Fibroblast of the conjunctiva (primary cell): ENCODE measurements at places on chromosomes 12 and 14.

- DNase-seq = peak; percentile 29
Observed at GRCh38 chr12:15688202-15688736, 100.9 kb downstream of the EPS8 start.

- DNase-seq = no peak
Observed at GRCh38 chr12:66132408-66132807, 1.9 kb upstream of the LLPH start.

GRCh38 chr14:78086342-78086741 is 83.8 kb upstream of the NRXN3 start:
- DNase-seq = no peak

DNA sequence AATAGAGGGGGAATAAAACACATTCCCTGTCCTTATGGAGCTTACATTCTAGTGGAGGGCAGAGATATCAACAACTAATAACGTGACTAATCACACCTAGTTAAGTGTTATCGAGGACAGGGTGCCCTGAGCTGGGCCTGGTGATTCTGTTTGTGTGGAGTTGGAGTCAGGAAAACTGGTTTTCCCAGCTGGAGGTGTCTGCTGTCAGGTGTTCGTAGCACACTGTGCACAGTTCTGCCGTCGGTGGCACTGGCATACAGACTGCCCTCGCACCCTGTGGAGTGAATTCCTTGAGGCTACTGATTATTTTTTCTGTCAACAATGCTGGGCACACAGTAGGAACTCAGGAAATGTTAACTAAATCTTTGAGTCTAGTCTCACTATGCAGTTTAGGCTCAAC is 900 bp upstream of the MTERF2 start:
- DNase-seq = no peak

GRCh38 chr12:114248527-114248926 is 157.4 kb downstream of the TBX5 start:
- no peak for DNase-seq

GRCh38 chr14:35556548-35556947 is 22.6 kb downstream of the INSM2 start:
- no peak for DNase-seq

DNA sequence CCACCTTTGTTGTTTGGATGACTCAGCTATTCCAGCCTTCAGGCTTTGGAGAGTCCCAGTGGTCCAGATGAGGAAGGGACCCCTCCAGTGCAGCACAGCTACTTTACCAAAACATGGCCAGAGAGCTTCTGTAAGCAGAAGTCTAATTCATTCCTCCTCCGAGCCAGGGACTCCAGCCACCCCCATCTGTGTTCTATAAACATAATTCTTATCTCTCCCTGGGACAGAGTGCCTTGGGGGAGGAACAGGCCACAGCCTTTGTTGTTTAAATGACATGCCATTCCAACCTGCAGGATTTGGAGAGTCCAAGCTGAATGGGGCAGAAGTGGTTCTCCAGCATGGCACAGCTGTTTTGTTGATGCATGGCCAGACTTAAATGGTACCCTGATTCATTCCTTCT is 994.0 kb downstream of the TRHDE start:
- DNase-seq = no peak

DNA sequence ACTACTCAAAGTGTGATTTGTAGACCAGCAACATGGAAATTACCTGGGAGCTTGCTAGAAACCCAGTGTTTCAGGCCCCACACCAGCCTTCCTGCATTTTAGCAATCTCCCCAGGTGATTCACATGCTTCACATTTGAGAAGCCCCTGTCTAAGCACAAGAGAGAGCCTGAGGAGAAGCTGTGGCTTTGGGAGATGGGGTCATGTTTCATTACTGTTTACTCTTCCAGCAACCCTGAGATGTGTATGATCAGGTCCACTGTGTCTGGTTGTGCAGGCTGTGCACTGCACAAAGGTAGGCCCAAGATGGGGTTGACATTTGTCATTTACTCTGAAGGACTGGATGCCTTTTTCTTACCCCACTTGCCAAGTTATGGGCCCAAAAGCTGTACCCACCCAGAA is 190.1 kb downstream of the SLC41A2 start:
- no peak for DNase-seq
